ENCODE measurements at places on chromosomes 6 and 20.
A peak's percentile ranks its signal among the peaks of the same experiment; 100 is the strongest.

- DNase-seq: no peak
These were observed 70.8 kb upstream of the SLC35B3 start for GRCh38 chr6:8506126-8506525.

GRCh38 chr6:118017301-118017848 is 110.3 kb downstream of the SLC35F1 start:
- DNase-seq: no peak

DNA sequence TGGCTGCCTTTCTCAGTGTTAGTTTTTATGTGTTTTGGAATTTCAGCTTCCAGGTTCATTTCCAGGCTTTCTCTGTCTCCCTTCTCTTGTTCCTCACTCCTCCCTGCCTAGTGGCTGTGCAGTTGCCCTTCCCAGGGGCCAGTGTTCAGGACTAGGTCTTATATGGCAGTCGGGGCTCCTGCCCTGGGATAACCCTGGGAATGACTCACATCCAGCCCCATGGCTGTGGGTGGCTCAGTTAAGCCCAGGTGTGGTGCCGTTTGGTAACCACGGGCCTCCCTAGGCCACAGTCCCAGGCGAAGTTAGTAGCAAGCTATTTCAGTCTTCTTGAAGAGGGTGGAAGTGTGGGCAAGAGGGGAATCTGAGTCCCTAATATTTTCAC is 57.4 kb upstream of the DDR1 start:
- no peak for DNase-seq

DNA sequence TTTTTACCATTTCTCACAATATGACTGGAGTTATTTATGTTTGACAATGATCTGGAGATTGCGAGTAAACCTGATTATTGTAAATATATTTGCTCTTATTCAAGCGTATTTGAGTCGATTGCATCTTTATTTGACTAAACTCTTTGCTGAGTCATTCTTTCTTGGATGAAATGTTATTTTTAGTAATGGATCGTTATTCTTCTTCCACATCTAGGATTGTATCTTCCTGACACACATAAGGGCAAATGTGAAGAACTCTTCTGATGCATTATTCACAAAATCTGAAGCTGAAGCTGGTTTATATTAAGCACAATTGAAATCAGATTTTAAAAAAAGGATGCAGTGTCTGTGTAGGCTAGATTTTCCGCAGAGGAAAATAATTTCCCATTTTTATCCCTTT is 68.2 kb downstream of the SEL1L2 start:
- DNase-seq: peak; percentile 46

GRCh38 chr6:170023620-170024521 is 267.0 kb downstream of the DLL1 start:
- DNase-seq: no peak

DNA sequence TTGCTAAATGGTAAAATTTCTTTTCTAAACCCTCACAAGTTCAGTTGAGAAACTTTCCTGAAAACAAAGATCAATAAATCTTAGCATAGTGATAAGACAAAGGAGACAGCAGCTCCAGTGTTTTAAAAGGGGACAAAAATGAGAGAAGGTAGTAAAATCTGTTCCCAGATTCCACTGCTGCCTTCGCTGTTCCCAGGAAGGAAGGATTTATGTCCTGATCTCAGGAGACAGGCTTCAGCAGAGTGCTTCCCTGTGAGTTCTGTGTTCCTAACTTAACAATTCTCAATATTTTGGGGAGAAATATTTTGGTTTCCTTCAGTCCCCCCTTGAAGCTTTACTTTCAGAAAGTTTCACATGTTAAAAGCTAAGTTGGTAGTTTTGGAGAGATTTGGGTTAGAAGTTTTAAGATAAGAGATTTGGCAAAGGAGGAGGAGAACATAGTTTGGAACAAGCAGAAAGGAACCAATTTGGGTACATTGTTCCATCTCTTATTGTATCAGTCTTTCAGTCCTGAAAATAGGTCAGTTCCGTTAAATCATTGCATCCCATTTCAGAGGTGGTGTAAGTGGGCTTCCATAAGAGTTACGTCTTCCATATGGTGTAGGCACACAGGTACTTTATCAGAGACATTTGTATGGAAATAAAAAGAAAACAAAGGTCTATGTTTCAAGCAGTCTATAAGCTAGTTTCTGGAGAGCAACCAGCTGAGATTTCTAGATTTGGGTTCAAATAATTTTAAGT is 20.8 kb downstream of the IRF4 start:
- DNase-seq: no peak

DNA sequence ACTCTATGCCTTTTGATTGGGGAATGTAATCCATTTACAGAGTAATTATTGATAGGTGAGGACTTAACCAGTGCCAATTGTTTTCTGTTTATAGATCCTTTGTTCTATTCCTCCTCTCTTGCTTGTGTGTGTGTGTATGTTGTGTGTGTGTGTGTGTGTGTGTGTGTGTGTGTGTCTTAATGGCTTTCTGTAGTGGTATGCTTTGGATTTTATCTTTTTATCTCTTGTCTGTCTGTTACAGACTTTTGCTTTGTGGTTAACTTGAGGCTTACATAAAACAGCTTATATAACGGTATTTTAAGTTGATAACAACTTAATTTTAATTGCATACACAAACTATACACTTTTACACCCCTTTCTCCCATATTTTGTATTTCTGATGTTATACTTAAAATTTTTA is 54.7 kb downstream of the CDC5L start:
- no peak for DNase-seq

DNA sequence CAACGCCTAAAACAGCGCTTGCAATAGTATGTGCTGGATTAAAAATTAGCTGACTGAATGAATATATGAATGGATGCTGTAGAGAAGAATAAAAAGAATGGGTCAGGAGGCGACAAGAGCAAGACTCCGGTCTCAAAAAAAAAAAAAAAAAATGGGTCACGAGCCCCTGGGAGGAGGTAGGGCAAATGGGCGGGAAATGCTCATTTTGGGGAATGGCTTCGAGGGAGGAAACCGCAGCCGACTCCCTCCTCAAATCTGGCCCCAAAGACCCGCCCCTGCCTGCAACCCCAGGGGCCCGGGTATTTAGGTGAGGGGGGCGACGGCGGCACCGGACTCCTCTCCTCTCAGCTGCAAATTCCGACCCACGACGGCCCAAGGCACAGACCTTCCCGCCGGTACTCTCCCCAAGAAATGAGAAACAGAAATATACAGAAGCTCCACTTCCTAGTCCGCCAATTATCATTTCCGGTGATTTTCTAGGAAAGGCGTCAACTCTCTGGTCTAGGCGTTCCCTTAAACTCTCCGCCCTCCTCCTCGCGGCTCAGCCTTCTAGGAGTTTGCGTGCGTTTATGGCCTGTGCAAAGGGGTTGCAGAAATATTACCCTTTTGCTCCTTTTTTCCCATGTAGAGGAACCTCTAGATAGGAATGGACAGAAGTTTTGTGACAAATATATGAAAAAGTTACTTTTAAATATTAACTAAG is at the start of gene ZNF311:
Gene ZNF311 (minus strand): TSS at position 133 of the 703 bp plus-strand sequence. CDS start 1,361 bp downstream, outside the sequence.
- DNase-seq: peak; percentile 62

DNA sequence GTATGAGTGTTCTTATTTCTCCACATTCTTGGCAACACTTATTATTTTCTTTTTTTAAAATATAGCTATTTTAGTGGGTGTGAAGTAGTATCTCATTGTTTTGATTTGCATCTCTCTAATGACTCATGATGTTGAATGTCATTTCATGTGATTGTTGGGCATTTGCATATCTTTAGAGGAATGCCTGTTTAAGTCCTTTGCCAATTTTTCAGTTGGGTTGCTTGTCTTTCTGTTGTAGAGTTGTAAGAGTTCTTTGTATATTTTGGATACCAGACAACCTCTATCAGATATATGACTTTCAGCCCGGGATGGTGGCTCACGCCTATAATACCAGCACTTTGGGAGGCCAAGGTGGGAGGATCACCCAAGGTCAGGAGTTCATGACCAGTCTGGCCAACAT is 5.1 kb upstream of the POPDC3 start:
- peak; percentile 85 for DNase-seq

DNA sequence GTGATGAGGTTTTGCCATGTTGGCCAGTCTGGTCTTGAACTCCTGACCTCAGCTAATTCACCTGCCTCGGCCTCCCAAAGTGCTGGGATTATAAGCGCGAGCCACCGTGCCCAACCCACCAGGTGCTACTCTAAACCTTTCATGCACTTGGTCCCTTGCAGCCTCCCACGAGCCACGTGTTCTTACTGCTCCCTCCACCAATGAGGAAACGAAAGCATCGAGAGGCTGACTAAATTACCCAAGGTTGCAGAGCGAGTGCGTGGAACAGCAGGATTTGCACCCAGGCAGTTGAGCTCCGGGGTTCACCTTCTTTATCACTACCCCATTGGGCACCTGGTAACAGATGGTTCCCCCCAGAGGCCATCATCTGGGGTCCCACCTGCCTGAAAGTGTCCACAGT is 208.3 kb downstream of the LY86 start:
- no peak for DNase-seq

DNA sequence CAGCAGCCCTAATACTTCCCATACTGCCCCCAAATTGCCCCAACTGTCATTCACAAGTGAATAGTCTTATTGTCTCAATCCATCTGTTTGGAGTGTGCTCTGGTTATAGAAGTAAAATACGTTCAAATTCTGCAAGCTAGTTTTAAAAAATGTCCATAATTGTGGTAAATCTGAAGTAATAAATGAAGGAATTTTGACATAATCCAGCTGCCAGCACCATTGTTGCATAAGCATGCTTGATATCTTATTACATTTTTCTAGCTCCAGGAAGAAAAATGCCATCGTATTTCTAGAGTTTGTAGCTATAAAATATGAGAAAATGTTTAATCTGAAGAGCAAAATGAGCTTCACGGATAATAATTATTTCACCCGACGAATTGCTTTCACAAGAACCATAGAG is 664.7 kb downstream of the RFPL4B start:
- peak; percentile 60 for DNase-seq

GRCh38 chr6:142883011-142883410 is 62.0 kb downstream of the HIVEP2 start:
- peak; percentile 65 for DNase-seq

GRCh38 chr6:113414511-113414910 is 442.6 kb upstream of the MARCKS start:
- DNase-seq: peak; percentile 88

- DNase-seq: no peak
These were observed 116.5 kb upstream of the MAP3K7 start for GRCh38 chr6:90703336-90703735.

- DNase-seq: no peak
These were observed 821 bp upstream of the TAAR5 start for GRCh38 chr6:132590362-132590761.

GRCh38 chr6:28719275-28719940 is 193.7 kb downstream of the GPX5 start:
- DNase-seq: peak; percentile 21

DNA sequence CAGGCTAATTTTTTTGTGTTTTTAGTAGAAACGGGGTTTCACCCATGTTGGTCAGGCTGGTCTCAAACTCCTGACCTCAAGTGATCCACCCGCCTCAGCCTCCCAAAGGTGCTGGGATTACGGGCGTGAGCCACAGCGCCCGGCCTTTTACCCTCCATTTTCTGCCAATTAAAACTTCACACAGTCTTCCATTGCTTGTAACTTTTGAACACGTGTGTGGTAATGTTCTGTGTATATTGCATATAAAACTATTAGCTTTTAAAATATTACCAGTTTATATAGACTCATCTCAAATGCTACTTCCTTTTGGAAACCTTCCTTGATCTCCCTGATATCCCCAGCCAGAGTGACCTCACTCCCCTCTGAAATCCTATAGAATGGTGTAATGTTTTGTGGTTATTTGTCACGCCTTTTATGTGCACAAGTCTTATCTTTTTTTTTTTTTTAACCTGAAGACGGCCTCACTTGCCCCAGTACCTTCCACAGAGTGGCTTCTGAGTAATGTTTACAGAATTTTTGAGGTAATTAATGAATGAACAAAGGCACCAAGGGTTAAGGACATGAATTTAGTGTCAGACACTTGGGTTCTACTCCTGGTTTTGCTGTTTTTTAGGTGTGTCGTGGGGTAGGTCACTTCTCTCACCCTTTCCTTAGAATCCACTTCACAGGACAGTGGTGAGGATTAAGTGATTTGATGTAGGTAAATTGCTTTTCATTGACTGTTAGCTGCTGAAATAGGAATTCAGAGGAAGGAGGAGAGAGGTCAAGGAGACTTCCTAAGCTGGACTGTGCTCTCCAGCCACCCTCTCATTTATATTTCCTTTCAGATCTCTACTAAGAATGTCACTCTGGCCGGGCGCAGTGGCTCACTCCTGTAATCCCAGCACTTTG is 11.2 kb upstream of the MMP24 start:
- DNase-seq: peak; percentile 78

- peak; percentile 83 for DNase-seq
These were observed 115.1 kb upstream of the ARID1B start for GRCh38 chr6:156662025-156662445.

- DNase-seq: peak; percentile 85
These were observed 397.5 kb upstream of the ARID1B start for GRCh38 chr6:156379392-156380289.

DNA sequence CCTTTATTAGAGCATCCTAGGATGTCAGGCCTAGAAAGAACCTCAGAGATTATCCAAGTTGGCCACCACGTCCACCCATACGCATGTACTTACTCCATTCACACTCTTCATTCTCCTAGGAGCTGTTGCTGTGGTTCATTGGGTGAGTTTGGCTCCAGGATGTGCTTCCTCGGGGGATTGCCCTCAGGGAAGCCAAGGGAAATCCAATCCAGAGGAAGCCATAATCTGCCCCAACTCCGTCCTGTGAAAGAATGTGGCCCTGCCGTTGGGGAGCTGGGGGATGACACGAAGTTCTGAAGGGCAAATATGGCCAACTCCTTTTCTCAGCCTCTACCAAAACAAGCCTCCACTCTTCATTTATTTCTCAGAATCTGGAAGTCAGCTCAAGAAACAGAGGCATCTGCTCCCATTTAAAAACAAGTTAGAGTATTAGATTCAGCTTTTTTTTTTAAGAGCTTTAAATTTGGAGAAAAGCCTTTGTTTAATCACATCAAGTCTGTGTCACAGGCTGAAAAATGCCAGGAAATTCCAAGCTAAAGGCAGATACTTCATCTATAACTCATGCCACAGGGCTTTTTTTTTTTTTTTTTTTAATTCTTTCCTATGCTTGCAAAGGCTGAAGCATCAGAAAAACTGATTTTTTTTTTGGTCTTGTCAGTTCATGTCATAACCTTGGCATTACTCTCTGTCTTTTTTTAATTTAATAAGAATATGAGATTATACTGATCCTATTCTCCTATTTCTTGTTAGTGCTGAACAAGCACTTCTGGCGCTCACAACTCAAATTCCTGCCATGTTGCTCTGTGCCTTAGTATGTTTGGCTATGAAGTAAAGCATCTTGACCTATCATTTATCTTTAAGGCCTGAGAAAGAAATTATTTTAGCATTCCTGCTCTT is 480.9 kb upstream of the MARCKS start:
- DNase-seq: peak; percentile 93

DNA sequence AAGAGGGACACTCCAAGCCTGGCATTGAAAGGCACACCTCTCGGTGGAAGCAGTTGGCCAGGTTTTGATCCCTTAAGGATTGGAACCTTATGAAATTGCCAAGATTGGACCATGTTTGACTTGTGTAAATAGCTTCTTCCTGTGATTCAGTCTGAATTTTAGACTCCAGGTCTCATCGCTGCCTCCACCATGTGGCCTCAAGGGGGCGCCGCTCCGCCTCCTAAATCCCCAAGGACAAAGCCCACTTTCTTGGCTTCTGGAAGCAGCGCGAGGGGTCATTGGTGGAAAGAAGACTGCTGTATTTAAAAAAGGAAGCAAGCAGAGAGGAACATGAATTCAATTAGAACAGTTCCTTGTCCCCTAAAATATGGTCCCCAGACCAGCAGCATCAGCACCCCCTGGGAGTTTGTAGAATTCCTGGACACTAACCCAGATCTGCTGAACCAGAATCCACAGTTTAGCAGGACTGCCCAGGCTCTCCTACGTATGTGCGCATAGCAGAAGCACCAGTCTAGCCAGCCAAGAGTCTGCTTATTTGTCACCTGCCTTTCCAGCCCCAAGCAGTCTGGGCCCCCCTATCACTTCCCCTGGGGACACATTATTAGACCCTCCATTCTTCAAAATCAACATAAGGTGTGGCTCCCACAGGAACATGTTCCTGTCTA is 108.5 kb downstream of the LY86 start:
- DNase-seq: peak; percentile 47
